Activated CD4-positive, CD25-positive, alpha-beta regulatory T cell (primary cell): ENCODE measurements at places on chromosomes 11 and 22.

DNA sequence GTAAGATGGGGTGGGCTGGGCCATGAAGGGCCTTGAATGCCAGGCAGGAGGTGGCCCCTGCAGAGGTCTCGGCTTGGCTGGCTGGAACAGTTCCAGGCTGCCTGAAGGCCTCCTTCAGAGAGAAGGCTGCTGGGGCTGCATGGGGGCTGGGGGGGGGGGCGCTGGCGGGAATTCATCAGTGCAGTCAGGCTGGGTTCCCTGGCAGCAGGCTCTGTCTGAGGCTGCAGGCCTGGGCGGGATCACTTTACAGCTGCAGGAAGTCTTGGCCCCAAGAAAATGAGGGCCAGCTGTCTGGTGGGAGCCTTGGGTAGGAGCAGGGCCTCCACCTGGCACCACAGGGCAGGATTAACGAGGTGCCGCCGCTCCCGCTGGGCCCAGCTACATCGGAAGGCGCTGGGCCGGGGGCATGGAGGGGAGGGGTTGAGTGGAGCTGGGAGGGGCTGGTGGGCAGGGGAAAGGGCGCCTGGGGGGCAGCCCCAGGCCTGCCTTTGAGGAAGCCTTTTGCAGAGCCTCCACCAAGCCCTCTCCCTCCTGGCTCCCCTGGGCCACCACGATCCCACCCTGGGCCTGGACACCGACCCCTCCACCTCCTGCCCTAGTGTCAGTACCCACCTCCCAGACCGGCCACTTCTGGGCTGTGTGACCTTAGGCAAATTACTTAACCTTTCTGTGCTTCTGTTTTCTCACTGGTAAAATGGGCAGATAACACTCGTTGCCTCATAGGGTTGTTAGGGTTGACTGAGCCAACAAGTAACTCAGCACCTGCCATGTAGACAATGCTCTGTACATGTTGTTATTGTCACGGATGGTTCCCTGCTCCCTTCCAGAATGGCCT is 31.0 kb upstream of the HMOX1 start:
- no peak for DNase-seq

DNA sequence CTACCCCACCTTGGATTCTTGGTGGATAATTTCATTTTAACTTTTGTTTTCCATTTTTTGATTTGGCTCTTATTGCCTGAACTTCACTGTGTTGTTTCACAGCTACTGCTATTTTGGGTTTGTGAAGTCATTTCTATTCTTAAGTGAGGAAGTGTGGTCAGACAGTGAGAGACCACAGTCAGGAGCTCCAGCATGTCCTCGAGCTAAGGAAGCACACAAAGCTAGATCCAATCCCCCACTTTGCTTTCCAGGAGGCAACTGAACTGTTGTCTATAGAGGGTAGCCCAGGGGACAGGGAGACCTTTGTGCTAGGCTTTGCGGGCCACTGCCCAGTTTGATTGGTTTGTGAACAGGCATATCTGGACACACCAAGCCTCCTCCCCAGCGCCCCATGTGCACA is 251.8 kb upstream of the KIRREL3 start:
- DNase-seq: no peak

DNA sequence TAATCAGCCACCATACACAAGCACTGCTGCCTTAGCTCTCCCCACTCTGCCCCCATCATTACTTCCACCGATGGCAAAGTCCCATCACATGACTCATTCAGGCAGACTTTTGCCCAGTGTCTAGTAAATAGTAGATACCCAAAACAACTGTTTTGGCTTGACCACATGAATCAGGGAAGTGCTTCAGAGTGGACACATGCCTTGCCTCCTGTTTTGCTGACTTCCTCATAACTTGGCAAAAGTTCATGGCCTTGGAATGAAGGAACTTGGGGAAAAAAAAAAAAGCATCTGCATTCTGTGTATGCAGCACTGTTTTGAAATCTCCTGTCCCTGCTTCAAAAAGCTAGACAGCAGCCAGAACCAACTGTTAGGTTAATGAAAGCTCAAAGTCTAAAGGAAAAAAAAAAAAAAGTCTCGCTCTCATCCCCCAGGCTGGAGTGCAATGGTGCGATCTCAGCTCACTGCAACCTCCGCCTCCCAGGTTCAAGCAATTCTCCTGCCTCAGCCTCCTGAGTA is 335.3 kb downstream of the FAM181B start:
- no peak for DNase-seq

DNA sequence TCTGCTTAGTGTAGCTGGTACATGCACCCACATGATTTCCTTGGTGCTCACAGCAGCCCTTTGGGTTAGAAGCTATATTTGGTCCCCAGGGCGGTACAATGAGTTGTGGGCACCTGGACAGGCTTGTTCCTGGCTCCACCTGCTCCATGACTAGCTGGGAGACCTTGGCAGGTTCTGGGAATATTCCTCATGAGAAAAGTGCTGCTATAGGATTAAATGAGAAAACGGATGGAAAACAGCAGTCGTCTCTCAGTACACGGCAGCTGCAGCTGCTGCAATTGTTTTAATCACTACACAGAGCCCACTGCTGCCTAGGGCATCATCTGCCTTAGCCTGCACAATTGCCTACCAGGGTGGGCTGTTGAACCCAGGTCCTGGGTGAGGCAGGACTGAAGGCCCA is 424.5 kb upstream of the B3GAT1 start:
- no peak for DNase-seq

DNA sequence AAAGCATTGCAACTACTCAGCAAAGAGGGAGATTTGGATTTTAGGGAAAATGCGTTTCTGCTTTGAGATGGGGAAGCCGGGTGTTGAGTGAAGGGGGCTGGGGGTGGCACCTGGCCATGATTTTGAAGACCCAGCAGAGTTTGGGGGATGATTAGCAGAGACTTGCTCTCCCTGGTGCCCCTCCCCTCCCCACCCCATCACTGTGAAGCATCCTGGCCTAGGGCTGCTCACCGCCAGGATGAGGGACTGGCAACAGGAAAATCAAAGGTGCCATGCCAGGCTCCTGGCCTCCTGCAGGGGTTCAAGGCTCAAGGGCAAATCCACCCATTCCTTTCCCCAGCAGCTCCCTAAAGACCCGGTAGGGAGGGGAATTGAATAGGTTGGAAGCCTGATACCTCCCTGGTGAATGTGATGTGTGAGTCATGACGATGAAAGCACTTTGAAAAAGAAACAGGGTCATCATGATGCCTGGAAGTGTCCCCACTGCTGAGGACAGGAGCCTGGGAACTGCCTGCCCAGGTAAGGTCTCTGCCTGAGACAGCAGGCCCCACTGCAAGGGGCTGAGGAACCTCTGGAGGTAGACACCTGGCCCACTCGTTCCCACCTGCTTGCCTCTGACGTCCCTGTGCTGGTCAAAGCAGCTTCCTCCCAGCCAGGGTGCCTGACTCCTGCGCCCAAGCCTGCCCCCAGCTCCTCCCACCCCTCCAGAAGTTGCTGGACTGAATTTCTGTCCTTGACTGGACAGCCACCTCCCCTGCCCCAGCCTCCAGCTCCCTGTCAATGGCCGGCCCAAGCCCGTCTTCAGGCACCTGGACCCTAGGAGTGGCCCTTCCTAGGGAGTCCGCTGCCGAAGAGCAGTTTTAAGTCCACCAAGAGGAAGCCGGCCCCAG is 1.7 kb downstream of the CHST1 start:
- no peak for DNase-seq

- no peak for DNase-seq
Observed at GRCh38 chr11:11976481-11977127, 31.8 kb downstream of the DKK3 start.

DNA sequence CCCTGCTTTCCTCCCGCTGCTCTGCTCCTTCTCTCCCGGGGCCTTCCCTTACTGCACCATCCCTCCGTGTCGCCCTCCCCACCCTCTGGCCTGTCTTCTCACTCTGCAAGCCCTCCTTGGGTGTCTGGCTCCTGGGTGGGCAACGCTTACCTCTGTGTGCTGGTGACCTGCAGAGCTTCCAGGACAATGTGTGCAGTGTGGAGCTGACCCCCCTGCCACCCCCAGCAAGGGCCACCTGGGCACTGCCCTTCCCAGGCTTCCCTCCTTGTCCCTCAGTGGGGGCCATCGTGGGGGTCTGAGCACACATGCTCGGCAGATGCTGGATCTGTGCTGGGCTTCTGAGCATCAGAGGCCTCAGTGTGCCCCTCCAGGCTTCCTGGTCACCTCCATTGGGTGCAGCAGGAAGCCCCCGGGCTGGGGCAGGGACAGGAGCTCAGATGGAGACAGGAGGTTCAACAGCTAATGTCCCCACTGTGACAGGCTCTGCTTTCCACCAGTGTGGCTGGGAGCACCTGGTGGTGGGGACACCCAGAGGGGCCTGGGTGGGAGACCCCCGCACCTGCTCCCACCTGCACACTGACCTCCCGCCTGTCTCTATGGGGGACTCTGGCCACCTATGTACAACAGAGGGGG is 7.8 kb upstream of the BRSK2 start:
- no peak for DNase-seq

DNA sequence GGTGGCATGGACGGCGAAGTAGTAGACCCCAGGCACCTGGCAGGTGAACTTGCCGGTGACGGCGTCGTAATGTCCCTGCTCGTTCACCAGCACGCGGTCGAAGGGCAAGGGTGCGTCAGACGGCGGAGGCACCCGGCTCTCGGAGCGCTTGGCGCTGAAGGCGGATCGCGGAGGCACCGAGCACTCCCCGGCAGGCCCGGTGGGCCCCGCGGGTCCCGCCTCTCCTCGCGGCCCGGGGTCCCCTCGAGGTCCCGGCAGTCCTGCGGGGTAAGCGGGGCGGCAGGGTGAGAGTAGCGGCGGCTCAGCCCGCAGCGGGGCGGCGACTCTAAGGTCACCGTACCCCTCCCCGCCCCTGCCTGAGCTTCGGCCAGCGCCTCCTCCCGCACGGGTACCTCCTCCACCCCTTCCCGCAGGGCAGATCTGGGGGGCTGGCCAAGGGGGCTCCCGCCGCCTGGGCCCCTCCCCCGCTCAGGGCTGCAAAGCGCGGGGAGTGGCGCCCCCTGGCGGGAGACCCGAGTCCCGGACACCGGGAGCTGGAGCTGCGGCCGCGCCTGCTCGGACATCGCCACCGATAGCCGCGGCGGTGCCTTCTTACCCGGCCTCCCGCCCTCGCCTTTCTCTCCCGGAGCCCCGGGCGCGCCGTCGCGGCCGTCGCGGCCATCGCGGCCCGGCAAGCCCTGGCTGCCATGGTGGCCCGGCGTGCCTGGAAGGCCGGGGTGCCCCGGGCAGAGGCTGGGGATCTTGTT is 921 bp downstream of the C1QTNF5 start:
- no peak for DNase-seq

DNA sequence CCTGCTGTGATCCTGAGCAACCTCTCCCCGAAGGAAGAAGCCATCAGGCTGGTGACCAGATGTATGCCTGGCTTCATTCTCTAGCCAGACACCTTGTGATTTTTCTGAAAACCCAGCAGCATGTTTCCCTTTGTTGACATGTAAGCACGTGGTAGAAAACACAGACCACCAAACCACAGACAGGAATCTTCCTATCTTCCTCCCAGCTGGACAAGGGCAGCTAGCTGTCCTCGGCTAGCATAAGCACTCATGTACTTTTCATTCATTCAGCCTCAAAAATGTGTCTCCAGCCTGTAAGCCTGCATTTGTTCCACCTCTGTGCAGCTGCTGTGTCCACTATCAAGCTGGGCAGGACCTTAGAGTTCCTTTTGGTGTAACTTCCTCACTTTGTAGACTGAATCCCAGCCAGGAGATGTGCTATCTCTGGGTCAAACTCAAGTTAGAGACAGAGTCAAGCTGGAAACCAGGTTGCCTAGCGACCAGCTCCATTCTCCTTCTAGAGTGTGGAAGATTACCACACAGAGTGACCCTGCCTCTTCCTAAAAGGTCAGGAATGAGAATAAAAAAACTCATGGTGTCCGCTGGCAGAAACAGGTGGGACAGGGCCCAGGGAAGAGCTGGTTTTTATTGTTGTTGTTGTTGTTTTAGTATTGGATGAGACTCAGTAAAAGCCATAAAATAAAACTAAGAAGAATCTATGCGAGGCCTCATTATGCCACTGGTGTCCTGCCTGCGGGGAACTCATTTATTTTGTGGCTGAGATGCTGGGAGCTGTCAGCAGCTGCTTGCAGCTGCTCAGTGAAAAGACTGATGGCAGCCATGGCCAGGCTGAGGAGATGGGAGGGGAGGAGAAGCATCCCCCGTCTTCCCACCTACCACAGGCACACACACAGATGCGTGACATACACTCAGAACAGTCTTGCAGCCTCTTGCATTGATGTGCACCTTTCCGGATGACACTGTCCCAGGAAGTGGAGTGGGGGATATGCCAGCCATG is 7.4 kb upstream of the CLMP start:
- DNase-seq: no peak

DNA sequence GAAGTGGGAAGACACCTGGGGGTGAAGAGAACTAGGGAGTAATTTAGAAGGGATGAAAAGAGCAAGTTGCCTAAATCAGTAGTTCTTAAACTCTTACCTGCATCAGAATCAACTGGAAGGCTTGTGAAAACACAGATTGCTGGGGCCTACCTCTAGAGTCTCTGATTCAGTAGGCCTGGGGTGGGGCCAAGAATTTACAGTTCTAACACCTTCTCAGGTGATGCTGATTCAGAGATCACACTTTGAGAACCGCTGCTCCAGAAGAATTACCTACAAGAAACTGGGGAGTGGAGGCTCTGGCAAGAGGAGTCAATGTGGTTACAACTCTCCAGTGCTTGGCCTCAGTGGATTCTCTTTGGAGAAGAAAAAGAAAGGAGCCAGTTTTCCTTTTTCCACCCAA is 128.7 kb downstream of the C11orf58 start:
- no peak for DNase-seq
